Activated T-cell treated with anti-CD3 and anti-CD28 coated beads, Interleukin-2, amount 50 U/mL, for 72 hours (primary cell): ENCODE measurements at places on chromosomes 3 and 15. TPM values are rescaled to one million over a fixed set of nuclear protein-coding genes. Genes with fewer than 3 reads are reported as not detected.

GRCh38 chr3:69248436-69248835 is 126.0 kb upstream of the LMOD3 start:
- no peak for DNase-seq

- no peak for DNase-seq
Observed at GRCh38 chr15:35123743-35124142, 38.6 kb upstream of the NANOGP8 start.

GRCh38 chr3:42841332-42841731 is 32.1 kb downstream of the ACKR2 start:
- DNase-seq: no peak

GRCh38 chr3:194905696-194906095 is 220.0 kb downstream of the FAM43A start:
- no peak for DNase-seq

GRCh38 chr3:166484470-166484869 is 647.2 kb upstream of the BCHE start:
- DNase-seq: no peak

GRCh38 chr3:113264283-113265131 is 53.1 kb downstream of the BOC start:
- DNase-seq: no peak

GRCh38 chr15:38758043-38758442 is 193.4 kb upstream of the RASGRP1 start:
- no peak for DNase-seq

Gene CHRNA7
- 0.51 TPM for total RNA-seq

- DNase-seq: no peak
Observed at GRCh38 chr3:31808143-31808720, 172.8 kb downstream of the OSBPL10 start.

Gene CAPN3
- total RNA-seq: 9.0 TPM

DNA sequence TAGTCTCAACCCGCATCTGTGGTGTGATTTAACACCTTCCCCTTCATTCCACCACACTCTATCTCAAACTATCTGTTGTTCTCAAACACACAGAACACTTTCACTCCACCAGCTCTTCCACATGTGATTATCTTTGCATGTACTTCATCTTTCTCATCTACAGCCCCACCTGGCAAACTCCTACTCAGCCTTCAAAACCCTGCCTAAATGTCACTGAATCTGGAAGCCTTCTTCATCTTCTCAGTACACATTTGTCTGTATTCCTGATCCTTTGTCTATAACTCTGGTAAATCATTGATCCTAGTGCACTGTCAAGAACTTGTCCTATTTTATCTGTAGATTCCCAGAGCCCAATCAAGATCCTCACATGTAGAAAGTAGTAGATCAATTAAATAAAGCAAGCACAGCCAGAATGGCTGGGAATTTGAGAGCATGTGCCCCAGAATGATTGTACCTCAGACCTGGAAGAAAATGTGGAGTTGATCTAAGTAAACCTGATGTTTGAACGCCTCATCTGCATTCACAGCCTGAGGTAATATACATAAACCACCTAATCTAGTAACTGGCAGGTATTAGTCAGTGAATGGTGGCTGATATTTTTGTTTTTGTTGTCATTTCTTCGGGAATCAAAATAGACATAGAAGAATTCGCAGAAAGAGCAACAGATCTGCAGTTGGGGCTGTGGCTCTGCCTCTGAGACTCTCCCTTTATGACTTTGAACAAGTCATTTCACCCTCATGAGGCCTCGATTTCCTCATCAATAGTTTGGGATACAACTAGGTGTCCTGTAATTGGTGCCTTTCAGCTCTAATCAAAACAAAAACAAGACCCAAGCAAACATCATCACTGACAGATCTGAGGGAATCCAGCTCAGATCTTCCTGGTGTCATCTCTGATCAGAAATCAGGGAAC is 28.0 kb upstream of the MAGEF1 start:
- no peak for DNase-seq

Gene CLRN1
- not detected for total RNA-seq

DNA sequence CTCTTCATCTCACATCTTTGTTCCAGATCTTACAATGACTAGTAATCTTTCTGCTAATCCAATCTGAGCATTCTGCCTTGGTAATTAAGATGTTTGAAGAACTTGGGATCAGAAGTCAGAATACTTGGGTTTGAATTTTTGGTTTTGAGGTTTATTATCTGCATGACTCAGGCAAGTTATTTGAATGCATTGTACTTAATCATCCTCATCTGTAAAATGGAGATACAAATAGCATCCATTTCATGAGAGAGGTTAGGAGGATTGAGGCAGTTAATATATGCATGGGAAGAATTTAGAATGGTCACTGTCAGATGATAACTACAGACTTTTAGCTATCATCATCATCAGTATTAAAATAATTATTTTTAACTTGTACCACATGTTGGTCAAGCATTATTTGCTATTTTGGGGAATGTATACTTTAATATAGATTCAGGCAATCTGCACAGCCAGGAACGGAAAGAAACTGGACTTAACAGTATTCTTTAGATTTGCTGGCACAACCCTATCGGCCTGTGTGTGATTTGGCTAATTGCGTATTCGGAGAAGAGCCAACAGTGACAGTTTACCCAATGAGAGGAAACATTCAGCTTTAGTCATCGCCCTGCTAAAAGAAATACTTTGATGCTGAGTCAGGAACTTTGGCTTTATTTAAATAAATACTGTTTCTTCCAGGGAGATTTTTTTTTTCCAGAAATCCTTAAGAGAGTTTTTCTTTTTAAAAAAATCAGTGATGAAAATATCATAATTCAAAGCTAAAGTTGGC is 600.0 kb downstream of the ROBO1 start:
- no peak for DNase-seq

DNA sequence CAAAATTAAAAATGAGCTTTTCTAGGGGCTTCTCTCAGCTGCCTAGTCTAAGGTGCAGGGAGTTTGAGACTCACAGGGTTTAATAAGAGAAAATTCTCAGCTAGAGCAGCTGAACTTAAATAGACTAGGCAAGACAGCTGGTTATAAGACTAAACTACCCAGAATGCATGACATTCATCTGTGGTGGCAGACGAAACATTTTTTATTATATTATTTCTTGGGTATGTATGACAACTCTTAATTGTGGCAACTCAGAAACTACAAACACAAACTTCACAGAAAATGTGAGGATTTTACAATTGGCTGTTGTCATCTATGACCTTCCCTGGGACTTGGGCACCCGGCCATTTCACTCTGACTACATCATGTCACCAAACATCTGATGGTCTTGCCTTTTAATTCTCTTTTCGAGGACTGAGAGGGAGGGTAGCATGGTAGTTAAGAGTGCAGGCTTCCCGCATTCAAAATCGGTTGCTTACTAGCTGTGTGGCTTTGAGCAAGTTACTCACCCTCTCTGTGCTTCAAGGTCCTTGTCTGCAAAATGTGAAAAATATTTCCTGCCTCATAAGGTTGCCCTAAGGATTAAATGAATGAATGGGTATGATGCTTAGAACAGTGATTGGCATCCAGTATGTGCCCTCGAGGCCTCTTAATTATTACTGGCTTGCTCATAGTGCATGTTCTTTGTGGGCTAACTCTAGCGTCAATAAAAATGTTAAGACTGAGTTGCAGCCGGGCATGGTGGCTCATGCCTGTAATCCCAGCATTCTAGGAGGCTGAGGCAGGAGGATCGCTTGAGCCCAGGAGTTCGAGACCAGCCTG is 984 bp downstream of the CCR5 start:
- no peak for DNase-seq

GRCh38 chr3:15860014-15860934 is 62.5 kb upstream of the ANKRD28 start:
- peak; percentile 15 for DNase-seq

Gene CHRFAM7A
- 3.7 TPM for total RNA-seq

GRCh38 chr15:57592426-57592825 is 722 bp downstream of the MYZAP start:
- no peak for DNase-seq

- DNase-seq: no peak
Observed at GRCh38 chr3:192869131-192870031, 48.3 kb downstream of the MB21D2 start.

DNA sequence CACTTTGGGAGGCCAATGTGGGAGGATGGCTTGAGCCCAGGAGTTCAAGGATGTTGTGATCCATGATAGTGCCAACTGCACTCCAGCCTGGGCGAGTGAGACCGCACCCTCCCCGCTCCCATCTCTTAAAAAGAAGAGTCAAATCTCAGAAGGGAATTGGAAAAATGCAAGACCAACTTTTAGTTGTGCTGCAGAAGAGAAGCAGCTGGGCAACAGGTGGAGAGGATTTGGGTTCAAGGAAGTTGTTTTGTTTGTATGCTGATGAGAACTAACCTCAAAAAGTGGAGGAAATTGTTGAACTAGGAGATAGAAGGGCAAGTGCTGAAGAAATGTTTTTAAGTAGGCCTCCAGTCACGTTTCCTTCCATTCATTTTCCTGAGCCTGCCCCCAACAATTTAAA is 12.8 kb upstream of the PDCD7 start:
- no peak for DNase-seq

Gene SPRED1
- 1.5 TPM for total RNA-seq

DNA sequence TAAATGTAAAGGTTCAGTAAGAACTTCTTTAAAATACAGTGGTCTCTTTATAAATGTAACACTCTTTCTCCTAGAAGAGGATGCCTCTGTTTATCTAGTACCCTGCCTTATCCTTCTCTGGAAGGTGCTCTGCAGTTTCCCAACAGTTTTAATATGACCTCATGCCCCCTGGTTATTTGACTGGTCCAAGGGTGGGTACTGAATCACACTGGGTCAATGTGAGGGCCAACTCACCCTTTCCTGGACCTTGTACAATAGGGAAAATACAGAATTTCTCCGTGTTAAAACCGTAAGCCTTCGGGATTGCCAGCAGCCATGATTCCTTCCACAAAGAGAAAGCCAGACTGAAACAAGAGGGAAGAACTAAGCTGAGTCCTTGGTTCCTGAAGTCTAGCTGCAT is 9.2 kb downstream of the DCBLD2 start:
- DNase-seq: no peak

- DNase-seq: no peak
Observed at GRCh38 chr3:16865335-16865734, 19.4 kb upstream of the PLCL2 start.

Gene DRD3
- not detected for total RNA-seq
